ENCODE measurements at places on chromosomes 11 and 22.
A peak's percentile ranks its signal among the peaks of the same experiment; 100 is the strongest.

DNA sequence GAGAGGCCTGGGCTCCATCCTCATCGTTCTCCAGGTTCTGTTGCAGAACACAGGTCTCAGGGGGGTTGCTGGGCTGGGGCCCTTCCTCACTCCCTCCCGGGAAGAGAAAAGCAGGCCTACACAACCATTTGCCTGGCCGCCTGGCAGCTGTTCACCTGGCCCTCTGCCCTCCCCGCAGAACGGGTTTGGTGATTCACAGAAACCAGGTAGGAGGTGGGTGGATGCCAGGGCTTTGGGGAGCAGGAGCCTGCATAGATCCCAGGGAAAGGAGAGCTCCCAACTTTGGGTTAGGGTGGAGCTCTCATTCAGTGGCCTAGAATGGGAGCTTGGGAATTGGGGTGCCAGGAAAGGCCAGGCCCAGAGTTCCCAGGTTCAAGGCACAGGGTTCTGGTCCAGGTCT is 995 bp downstream of the TMEM134 start:
- no peak for DNase-seq

DNA sequence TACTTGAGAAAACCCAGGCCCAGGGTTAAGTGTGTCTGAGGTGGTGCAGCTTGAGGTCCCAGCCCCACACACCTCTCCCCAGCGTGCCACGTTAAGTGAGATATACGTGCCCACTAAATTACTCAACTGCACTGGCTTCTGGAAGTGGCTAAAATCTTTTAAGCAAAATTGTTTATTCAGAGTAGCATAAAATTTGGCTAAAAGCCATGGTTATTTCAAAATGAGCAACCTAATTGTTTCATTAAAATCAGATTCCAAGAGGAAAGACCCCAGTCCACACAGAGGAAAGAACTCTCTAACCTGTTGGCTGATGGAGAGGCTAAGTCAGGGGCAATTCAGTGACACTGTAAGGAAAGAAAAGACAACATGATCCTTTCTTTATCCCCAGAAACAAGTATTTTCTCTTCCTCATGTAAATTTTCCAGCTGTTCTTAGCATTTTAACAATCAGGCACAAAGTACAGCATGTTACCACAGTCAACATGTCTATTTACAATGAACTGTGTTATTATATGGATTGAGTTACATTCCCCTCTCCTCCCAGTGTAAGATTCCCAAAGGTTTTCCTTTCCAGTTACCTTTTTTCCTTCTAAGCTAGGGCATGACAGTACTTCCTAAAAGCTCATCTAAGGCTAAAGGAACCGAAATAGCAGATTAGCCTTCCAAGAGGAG is 26.6 kb downstream of the NUP50 start:
- DNase-seq, result no peak

DNA sequence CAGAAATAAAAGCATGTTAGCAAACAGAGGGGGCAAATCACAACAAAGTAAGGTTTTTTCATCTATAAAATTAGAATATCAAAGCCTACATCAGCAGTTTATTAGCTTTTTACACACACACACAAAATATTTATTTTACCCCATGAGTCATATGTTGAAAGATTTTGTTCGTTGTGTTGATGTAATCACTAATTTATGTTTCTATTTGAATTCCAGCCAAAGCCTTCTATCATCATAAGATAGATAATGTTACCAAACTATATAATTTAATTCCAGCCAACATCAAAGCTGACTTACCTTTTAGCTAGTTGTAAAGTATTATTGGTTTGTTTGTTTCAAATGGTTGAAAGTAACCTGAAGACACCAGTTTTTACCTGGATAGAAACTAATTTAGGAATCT is 458.0 kb upstream of the ARHGAP42 start:
- no peak for DNase-seq

DNA sequence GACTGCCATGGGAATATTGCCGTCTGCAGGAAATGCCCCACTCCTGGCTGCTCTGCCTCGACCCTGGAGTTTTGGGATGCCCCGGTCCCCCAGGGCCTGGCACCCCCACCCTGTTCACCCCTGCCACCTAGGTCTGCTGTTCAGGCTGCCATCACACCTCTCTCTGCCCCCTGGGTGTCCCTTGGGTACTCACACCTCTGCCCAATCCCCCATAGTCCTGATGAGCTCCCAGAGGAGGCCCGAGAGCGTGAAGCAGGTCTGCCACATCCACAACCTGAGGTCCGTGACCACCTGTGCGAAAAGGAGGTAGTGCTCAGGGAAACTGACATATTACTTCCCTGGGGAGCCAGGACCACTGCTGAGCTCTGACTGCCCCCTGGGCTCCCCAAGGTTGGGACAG is 20.2 kb upstream of the DRICH1 start:
- DNase-seq, result no peak

DNA sequence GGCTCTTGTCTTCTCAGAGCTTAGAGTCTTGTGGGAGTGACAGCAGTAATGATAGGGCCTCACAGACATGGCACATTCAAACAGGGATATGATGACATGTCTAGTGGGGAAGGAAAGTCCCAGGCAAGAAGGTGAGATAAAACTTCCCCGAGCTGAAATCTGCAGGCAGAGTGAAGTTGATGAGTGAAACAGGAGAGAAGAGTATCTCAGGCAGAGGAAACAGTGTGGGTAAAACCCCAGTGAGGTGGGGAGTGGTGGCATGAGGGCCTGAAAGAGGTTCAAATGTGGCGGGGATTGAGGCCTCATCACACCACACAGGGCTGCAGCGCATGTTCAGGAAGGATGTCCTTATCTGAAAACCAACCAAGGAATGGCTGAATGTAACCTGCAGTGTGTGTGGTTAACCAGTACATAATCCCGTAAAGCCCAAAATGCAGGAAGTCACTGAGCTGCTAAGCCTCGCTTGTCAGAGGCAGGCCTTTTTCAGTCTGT is 153.8 kb upstream of the E2F8 start:
- DNase-seq, result no peak

DNA sequence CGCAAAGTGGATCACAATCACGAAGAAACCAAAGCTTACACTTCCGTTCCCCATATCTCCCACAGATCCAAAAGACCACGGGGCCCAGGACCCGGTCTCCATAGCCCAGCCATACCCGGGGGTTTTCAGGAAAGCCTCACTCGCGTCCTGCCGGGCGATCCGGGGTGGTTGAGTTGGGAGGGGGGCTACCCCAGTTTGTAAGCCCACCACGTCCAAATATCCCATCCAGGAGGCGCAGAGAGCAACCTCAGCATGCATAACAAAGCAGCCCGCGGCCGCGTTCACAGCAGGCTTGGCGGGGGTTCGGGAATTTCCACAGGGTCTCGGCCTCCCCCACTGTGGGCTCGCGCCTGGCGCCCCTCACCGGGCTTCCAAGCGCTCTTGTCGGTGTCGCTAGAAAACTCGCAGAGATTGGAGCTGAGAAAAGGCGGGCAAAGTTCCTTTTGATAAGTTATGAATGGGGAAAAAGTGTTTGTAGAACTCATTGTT is 9.5 kb downstream of the SDF2L1 start:
- no peak for DNase-seq

DNA sequence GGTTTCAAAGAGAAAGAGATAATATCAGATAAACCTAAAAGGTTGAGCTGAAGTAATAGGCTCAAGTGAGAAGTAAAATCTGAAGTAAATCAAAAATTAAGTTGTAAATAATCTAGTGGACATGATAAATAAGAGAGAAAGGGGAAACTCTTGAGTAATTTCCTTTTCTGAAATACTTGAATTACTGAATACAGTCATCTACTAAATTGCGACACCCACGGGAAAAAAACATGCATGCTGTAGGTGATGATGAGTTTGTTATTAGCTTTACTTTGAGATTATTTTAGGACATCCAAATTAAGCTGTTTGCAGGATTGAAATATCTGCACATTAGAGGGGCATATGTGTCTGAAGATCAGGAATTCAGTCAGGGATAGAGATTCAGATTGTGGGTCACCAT is 50.0 kb upstream of the CARD18 start:
- DNase-seq, result peak; percentile 35

DNA sequence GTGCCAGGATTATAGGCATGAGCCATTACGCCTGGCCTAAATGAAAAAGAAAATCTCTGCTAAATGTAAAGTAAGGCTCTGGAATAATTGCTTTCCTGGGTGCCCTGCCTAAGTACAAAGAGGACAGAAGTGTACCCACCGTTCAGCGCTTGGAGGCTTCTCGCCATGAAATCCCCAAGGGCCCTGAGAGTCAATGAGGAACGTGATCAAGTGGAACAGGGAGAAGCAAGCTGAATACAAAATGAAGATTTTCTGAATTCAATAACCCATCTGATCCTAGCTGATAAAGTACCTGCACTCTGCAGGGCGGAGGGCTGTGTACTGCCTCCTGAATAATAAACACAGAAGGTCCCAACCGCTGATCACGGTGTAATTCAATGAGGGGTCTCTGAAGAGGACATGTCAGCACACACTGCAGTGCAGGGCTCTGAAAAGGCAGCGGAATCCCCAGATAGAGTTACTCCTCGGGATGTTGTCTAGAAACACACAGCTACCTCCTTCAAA is 97.7 kb downstream of the ABTB2 start:
- DNase-seq, result no peak

- DNase-seq, result no peak
Observed at GRCh38 chr11:18934195-18934814, 4.9 kb downstream of the MRGPRX1 start.

- peak; percentile 83 for DNase-seq
Observed at GRCh38 chr22:21567456-21568346, at the start of gene UBE2L3. TSS of gene UBE2L3 (plus strand) at chr22:21567714. CDS start at chr22:21567745, 31 bp downstream.

- DNase-seq, result no peak
Observed at GRCh38 chr22:47375621-47376321, 613.3 kb downstream of the TBC1D22A start.

GRCh38 chr11:125053167-125053566 is 9.9 kb upstream of the SLC37A2 start:
- no peak for DNase-seq

- DNase-seq, result no peak
Observed at GRCh38 chr11:6191742-6192141, 7.3 kb upstream of the OR52W1 start.

DNA sequence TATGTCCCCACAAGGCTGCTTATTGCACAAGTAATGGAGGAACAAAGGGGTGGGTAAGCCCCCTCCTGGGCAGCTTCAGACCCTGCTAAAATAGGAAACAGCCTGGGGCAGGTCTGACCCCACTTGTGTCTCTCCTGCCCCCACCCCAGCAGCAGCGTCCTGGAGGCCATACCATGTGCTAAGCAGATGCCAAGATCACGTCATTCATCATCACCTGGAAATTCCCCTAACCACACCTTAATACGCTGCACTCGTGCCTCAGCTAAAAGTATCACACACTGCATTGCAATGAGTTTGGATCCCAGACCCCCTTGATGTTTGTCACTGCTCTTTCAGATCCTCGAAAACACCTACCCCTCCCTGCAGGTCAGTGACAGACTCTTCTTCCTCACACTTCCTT is 27.8 kb upstream of the GGTLC2 start:
- no peak for DNase-seq

GRCh38 chr11:120338107-120338933 is 2.1 kb downstream of the ARHGEF12 start:
- DNase-seq, result no peak

DNA sequence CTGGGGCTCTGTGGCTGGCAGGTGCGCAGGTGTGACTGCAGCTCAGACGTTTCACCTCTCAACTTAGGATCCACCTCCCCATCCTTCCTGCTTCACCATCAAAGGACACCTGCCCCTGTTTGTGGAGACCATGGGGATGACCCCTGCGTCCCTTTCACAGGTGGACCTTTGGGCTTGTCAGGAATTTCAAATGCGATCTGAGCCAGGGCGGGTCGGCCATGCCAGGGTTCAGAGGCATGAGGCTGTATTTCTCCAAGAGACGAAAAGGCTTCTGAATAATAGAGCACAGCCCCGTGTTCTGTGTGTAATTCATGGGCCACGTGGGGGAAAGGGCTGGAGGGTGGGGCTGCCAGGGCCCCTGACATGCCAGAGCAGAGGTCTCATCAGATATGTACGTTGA is 668.0 kb downstream of the BRD1 start:
- DNase-seq, result no peak

DNA sequence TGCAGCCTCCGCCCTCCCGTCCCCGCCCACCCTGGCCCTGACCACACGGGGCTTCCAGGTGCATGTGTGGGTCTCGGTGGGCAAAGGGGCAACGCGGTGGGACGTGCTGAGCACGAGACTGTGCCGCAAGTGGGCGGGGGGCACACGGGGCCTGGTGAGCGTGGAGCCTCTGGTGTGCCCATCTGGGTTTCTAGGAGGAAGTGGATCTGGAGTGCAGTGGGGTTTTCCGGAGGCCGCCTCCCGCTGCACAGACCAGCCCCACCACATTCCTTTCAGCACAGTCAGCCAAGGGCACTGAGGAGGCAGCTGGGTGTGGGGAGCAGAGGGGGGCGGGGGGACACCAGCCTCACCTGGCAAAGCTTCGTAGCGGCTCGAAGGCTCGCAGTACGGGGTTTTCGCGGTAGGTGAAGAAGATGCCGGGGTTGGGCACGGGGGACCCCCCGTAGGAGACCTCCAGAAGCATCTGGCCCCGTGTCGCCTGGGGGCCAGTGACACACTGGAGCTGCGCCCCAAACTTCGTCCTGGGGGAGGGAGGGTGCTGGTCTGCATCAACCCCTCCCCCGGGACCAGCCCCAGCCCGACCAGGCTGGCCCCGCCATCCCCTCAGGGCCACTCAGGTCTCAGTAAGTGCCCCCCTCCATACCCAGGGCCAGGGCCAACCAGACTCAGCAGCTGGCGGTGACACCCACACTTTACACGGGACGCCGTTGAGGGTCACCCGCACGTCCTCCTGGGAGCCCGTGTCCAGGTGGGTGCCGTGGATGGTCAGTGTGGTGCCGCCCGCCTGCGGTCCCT is 12.4 kb upstream of the MAPK11 start:
- peak; percentile 67 for DNase-seq

GRCh38 chr11:66494458-66494857 is 14.2 kb downstream of the DPP3 start:
- no peak for DNase-seq

GRCh38 chr11:130179396-130180306 is 20.1 kb downstream of the ST14 start:
- no peak for DNase-seq

DNA sequence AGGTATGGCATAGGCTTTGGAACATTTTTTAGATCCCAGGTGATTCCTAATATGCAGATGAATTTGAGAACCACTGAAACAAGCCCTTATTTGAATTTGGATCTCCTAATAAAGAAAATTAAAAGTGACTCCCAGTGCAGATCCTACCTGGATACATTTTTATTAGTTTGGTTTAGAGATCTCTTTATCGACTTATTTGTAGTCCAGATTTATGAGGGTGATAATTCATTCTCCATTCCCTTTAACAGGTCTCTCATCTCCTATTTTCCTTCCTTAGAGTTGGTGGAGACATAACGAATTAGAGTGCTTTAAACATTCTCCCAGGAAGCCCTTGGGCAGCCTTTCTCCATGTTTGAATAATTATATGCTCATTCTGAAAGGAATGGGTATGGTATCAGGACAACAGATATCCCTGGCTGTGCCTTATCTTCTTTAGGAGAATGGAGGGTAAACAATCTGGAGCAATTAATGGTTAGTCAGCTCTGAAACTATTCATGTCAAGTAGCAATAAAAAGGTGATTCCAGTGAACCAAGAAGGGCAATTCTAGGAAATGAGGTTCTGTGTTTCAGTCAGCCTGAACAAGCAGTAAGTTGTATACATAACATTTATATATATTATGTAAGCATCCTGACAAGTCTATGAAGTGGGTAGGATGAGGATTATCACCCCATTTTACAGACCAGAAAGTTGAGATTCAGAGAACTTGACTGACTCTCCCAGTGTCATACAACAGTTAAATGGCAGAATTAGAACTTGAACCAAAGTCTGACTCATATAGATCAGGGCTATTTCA is 53.9 kb upstream of the RCE1 start:
- DNase-seq, result peak; percentile 7

- no peak for DNase-seq
Observed at GRCh38 chr11:128195057-128195751, 392.2 kb downstream of the ETS1 start.

GRCh38 chr22:30289980-30290313 is 642 bp upstream of the CASTOR1 start:
- DNase-seq, result no peak

Data from fibroblast of skin of right quadriceps (primary cell).